ENCODE measurements at places on chromosomes 16 and 17.

DNA sequence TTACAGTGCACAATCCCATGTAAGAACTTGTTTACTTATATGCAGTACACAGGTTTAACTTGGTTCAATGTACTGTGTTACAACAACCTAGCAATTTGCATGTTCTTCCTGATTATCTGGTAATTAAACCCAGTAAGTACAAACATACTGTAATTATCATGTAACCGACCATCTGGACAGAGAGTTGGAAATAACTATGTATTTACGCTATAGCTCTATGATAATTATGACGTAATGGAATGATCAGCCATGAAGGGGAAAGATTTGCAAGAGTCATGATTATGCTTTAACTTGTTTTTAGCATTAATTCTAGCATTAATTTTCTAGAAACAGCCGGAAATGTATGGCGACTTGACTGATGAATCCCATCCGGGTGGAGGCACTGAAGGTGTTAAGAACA, 74.8 kb upstream of the SALL1 start:
- no peak for DNase-seq

DNA sequence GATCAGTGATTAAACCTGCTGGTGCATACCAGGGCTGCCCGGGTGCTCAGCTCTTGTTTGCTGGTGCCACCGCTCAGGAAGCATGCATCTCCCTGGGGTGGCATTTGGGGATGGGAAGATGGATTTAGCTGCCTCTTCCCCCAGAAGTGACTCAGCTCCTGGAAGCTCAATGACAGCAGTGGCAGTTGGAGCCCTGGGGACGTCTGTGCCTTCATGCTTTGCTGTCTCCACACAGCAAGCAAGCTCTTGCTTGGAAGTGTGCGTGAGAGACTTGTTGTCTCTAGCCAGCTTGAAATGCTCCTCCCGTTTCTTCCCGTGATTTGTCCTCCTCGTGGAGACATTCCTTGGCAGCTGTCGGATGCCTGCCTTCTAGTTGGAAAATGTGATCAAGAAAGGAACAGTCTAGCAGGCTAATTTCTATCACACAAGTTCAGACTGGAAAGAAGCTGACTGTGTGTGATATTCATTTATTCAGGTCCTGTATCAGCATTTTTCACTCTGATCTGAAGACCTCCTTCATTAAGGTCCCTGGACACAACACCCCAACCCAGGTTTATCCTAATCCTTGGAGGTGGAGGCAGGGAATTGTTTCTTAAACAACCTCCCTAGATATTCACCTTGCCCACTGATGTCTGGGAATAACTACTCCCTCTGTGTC, 73.0 kb downstream of the BMERB1 start:
- peak; percentile 66 for DNase-seq

- no peak for DNase-seq
These were observed 11.0 kb downstream of the HSD11B2 start for GRCh38 chr16:67441907-67442306.

DNA sequence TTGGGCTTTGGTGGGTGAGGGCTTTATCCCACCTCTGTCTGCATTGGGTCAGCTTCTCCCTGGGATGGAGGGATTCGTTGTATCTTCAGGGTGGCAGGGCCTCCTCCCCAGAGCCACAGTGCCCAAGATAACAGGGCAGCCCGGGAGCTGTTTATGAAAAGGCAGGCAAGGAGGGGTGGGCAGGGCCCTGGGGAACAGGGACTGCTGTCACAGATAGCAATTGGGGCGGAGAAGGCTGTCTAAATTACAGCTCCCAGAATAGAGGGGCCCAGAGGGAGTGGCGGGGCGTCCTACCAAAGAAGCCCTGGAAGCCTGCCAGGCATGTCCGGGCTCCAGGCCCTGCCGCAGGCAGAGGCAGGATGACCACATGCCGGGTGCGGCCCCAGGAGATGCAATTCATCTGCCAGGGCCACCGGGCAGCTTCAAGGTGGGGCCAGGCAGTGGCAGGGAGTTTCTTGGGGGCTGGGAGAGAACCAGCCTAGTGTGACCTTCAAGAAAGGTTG, 18.8 kb upstream of the PHOSPHO1 start:
- DNase-seq: peak; percentile 41

DNA sequence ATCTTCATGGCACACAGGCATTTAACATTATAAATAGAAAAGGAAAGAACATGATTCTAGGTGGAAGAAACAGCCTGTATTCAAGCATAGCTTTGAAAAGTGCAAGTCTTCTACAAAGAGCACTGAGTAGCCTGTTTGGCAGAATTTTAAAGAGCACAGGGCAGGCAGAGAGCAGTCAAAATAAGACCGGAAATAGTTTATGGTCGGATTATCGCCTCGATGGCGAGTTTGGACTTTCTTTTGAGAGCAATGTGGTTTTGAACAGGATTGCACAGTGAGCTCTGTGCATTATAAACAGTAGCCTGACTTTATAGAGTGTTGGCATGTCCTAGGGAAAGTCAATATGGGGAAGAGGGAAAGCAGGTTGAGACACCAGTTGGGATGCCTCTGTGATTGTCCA, 6.2 kb upstream of the TMEM100 start:
- no peak for DNase-seq

DNA sequence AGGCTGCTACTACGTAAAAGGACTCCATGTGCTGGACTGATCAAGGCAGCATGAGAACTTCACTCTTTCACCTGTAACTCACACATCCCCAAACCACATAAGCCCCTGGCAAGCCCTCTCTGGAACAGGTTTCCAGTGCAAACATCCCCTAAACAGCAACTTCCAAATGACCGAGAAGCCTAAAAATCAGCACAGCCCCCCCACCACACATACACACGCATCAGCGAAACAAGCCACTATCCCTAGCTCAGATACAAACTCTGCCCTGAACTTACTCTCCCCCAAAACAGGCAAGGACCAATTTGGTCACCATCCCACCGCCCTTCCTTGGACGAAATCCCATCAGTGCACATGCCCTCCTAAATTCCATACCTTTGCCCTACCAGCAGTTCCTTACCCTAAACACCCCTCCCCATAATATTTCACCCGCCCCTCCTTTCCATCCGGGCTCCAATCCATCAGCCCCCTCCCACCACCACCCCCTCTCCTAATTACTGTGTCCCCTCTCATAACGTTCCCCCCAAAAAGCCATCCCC, 735 bp downstream of the LSM12 start:
- DNase-seq: peak; percentile 14

All from fibroblast of pulmonary artery (primary cell).